NCI-H1105 (cell line): ENCODE measurements at places on chromosomes 6 and 20.
A peak's percentile ranks its signal among the peaks of the same experiment; 100 is the strongest.

DNA sequence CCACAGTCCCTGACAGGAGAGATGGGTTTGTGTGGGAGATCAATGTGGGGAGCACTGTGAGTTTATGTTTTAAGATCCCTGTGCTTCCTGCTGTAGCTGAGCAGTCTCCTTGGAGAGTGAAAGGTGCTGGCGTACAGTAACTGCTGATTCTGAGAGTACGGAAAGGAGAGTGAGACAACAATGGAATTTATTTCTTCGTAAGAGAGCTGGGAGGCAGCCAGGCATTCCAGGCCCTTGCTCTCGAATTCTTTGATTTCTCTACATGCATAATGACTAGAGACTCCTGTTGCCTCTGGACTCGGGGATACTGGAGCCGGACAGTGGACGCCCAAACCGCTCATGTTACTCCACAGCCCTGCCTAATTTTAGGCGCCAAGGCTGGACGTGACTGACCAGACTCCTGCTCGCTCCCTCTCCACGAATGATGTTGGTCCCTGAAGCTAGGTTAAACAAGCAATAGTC, 131.0 kb upstream of the PHACTR1 start:
- no peak for DNase-seq

- peak; percentile 50 for DNase-seq
These were observed 26.0 kb downstream of the PTGIS start for GRCh38 chr20:49541733-49542513.

- peak; percentile 20 for DNase-seq
These were observed 409.1 kb upstream of the AGPAT4 start for GRCh38 chr6:161682982-161683381.

GRCh38 chr20:57788936-57789613, 79.3 kb upstream of the PMEPA1 start:
- no peak for DNase-seq

DNA sequence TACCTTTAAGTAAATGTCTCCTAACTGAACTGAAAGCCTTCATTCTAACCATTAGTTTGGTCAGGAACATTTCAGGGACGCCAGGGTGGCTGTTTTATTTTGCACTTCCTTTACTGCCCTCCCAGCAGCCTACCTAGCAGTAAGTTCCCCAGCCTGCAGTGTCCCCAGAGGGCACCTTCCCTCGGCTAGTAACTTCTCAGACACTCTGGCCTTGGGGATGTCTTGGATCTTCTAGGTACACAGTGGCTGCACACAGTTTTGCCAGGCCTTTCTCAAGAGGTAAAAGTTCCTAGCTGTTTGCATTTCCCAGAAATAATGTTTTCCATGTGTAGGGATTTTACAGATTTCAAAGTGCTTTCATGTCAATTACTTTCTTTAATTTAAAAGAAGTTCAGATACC, 378 bp upstream of the LAMA2 start:
- DNase-seq: no peak

- DNase-seq: no peak
These were observed 56.2 kb downstream of the GFOD1 start for GRCh38 chr6:13431059-13431656.

DNA sequence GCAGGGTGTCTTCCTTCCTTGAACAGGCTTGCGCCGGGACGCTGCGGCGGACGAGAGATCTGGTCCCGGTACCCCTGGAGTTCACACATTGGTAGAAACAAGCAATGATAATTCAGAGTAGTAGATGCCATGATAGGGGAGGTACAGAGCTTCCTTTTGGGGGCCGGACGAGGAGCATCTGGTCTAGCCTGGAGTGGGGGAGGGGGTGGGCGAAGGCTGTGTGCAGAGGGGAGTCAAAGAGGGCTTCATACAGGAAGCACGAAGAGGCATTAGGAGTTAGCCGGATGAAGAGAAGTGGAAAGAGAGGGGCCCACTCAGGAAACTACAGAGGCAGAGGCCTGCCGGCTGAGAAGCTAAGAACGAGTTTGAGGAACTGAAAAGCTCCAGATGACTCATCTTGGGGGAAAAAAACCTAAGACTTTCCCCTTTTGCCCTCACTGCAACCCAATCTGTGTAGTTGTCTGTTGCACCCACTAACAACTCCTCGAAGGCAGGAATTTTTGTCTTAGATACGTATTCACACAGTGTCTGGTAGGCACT, 611 bp downstream of the CNPY3 start:
- DNase-seq: peak; percentile 41

- DNase-seq: no peak
These were observed 33.5 kb downstream of the RPP21 start for GRCh38 chr6:30378290-30378937.

GRCh38 chr20:49690899-49691620, 22.6 kb downstream of the B4GALT5 start:
- no peak for DNase-seq

GRCh38 chr6:33621711-33622388, 728 bp downstream of the ITPR3 start:
- DNase-seq: peak; percentile 75

GRCh38 chr6:134721060-134721405, 228.9 kb downstream of the ALDH8A1 start:
- DNase-seq: no peak

DNA sequence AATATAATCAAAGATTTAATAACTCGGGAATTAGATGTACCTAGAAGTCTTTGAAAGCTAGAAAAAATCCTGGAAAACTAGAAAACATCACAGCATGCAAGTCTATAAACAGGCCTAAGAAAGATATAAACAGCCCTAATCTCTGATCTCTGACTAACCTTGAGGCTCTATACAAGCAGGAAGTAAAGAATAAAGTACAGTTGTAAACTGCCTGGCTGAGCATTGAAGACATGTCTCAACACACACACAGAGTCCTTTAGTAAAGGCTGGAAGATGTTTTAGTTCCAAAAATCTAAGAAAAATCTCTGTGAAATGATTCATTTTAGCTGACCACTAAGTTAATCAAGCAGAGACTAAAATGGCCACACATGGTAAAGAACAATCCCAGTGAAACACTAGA, 774.5 kb downstream of the EYS start:
- DNase-seq: no peak

DNA sequence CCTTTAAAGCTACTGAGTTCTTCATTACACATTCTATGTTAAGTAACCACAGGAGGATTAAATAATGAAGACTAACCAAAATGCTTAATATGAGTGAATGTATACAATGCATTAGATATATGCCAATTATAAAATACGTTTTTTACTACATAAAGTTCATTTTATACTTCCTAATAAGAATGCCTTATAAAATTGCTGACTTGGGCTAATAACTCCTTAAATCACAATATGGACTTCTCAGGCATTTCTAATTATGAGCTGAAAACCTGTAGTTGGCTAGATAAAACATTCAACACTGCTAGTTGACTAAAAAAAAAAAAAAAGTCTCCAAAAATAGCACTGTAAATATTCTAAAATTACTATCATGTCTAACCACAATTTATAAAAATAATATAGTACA, 11.8 kb downstream of the MAN1A1 start:
- DNase-seq: no peak

DNA sequence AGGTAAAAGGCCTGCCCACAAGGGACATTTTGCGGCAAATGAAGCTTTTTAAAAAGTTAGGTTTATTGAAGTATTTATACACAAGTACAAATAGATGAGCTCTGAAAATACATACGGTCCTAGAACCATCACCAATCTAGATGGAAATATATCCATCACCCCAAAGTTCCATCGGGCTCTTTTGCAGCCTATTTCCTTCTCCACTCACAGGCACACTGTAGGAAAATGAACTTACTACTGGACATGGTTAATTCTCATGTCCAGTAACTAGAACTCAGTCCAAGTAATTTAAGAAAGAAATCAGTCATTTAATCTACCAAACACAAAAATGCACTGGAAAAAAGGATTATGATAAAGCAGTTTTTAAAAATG, 6.2 kb downstream of the PCNA start:
- DNase-seq: no peak

DNA sequence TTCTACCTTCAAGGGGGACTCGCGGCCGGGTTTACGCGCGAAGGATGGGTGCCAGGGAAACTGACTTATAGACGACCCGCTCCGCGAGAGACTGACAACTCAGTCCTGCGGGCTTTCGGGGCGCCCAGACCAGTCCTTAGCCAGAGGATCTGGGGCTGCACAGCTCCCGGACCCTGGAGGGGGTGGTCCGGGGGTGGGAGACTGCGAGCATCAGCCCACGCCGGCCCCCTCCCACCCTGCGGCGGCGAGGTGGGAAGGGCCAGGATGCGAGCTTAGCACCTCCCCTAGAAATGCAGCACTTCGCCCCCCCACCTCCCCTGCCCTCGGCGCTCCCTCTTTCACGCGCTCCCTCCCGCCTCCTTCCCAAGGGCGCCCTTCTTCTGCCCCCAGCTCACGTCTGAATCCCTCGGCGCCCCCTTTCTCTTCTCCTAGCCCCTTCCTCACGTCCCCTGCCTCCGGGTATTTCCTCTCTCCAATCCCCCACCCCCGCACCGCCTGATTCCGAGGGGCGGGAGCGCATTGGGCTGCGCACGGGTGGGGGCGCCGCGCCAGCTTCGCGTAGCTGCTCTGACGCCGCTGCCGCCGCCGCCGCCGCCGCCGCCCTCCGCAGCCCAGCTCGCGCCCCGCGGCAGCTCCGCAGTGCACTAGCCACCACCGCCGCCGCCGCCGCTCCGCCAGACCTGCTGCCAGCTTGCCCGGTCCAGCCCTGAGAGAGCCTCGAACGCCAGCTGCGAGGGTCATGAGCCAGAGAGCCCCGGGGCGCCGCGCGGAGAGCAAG, at the start of gene SLC32A1:
TSS of gene SLC32A1 (plus strand) at position 639 of the 778 bp plus-strand sequence. CDS start 239 bp downstream, outside the sequence.
- DNase-seq: peak; percentile 32

DNA sequence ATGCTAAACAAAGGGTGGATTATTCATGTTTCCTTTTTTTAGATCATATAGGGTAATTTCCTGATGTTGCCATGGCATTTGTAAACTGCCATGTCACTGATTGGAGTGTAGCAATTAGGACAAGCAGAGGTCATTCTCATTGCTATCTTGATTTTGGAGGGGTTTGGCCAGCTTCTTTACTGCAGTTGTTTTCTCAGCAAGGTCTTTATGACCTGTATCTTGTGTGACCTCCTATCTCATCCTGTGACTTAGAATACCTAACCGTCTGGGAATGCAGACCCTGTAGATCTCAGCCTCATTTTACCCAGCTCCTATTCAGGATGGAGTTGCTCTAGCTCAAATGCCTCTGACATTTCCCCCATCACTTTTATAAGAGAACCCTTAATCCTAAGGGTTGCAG, 53.6 kb downstream of the CDS2 start:
- no peak for DNase-seq

DNA sequence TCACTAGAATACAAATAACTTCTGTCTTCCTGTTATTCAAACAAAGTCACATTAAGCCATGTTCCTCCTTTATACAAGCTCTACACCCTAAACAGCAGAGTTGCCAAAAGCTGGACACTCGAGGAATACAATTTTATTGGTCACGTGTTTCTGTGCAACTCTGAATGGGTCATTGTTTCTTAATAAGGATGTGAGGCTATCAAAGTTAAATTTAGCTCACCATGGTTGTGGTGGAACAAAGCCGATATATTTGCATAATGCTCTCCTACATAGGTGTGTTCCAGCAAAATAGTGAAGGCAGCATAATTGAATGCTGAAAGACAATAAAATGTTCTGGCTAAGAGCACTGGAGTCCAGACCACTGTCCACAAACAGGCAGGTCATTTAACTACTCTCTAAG, 36.9 kb upstream of the CD2AP start:
- peak; percentile 51 for DNase-seq

DNA sequence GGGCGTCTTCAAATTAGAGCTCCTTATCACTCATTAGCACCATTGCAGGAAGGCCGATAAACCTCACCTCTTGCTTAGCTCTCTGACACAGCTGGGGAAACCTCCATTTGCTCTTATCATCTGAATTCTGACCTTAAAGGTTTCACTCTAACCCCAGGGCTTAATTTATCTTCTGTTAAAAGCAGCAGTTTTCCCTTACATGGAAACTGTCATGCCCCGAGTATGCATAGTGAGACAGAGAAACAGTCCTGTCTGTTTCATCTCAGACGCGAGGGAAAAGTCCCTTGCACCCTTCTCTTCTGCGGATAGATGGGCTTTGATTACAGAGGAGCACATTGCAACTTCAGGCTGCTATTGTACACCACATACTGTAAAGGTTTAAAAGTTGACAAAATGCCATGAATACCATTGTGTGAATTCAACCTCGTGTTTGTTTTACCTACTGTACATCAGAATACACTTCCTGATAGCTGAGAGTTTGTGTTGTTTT, 191.5 kb upstream of the BMP2 start:
- DNase-seq: no peak

DNA sequence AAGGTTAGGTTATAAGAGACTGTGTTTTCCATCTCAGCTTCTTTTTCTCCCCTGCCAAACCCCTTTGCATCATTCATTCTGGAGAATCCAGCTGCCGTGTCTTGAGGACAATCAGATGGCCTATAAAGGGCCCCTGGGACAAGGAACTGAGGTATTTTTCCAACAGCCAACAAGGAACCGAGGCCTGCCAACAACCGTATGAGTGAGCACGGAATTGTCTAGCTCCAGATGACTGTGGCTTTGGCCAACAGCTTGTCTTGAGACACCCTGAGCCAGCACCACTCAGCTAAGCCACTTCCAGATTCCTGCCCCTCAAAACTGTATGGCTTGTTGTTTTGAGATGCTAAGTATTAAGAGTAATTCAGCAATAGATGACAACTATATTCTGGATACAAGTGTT, 433.7 kb upstream of the HSF2 start:
- no peak for DNase-seq

DNA sequence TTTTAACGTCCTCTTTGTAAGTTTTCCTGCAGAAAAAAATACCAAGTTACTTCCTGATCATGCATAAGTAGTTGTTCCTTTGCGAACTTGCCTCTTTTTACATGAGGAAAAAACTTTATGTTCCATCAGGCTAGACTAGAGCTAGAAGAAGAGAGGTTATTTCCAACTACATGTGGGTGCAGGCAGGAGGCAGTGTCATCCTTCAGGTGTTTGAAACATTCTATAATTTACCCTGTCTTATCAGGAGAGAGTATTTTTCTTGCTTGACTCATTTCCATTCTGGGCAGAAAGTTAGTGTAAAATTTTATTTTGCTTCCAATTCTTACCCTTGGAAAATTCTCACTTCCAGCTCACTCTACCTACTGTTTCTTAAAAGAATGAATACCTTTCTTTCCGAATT, 28.5 kb upstream of the EPHA7 start:
- DNase-seq: no peak

- no peak for DNase-seq
These were observed 8.2 kb upstream of the SNX9 start for GRCh38 chr6:157814883-157815282.
